ENCODE measurements at places on chromosomes 6 and 20.
A peak's percentile ranks its signal among the peaks of the same experiment; 100 is the strongest.

DNA sequence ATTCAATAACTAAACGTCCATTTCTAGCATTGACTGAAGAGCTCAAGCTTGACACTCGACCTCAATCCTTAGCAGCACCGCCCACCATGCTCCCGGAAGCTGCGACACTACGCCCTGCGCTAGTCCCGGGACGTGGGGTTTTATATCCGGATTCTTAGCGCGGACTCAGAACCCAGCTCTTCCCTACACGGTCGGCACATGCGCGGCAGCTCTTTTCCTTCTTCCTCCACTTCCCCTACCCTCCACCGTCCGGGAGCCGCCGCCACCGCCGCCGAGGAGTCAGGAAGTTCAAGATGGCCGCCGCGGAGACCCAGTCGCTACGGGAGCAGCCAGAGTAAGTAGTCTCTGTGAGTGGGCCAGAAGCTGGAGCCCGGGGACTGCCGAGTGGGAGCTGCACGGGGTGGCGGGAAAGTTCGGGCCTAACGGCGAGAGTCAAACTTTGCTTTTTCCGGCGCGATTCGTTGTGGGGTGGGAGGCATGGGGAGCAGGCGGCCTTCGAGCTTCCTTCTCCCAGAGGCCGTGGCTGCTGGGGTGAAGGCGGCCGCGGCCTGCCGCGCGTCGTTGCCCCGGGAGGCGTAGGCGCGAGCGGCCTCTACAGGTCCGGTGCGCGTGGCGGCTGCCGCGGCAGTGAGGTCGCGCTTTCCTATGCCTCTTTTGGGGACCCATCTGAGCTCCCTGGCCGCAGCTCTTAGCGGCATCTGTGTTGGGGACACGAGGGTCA, 57.6 kb downstream of the FAM217A start:
- peak; percentile 97 for DNase-seq

DNA sequence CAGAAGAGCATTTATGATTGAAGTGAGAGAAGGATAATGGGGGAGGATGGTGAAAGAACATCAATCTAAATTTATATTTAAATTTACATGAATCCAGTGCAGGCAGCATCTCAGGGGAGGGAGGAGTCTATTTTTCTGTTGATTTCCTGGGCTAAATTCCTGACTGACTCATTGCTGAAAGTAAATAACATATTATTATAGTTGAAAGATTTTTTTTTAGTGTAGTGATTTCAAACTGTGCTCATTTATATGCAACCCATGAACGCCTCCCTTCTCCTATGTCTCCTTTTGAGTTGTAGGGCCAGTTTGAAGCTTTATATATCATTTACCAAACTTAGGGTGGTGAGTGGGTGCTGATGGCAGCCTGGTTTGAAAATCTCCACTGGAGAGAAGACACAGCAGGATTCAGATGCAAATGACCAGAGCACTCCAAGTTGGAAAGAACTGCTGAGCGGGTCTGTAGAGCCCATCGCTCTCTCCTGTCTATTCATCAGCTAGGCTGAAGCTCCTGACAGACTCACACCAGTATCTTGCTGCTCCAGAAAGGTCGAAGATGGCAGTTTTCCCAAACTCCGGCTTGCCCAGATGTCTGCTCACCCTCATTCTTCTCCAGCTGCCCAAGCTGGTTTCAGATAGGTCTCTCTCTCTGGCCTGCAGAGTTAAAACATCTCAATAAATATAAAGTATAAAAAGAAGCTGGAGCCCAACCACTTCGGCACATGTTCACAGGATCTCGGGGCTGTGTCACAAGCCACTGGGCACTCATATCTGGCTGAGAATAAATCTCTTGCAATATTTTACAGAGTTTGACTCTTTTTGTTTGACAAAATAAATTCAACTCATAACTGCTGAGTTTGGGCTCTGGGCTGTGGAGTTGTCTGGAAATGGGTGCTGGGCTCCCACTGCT, 18.3 kb downstream of the BTN2A1 start:
- DNase-seq, result no peak

DNA sequence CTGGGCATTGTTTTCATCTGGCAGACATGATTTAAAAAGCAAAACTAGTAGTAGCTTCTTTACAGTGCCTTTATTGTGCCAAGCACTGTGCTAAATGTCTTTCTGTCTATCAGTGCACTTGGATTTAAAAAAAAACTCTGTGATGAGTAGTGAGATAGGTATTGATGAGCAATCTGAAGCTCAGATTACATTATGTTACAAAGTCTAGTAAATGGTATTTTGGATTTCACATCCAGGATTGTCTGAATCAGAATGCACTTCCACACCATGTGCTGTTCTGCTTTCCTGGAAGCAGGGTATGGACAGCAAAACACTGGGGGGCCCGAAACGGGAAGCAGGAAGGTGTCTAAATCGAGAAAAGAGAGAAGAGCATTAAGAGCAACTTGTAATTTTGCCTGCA, 103.4 kb upstream of the CCN2 start:
- no peak for DNase-seq

GRCh38 chr20:62321521-62321948, 18.7 kb downstream of the ADRM1 start:
- DNase-seq, result no peak

DNA sequence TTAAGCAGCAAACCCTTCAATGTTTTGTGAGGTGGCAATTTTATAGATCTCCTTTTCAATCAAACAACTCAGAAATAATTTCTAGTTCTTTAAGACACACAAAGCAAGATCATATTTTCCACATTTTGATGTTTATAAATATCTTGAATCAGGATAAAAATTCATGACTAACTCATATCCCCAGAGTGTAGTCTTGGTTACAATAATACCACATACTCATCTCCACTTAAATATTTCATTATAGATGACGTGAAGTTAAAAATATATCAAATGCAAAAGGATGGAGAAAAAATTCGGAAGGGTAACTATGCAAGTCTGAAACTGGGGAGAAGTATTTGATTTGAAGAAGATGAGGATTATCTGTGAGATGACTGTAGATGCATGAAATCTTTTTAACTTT, 59.8 kb upstream of the HIVEP1 start:
- DNase-seq, result no peak

DNA sequence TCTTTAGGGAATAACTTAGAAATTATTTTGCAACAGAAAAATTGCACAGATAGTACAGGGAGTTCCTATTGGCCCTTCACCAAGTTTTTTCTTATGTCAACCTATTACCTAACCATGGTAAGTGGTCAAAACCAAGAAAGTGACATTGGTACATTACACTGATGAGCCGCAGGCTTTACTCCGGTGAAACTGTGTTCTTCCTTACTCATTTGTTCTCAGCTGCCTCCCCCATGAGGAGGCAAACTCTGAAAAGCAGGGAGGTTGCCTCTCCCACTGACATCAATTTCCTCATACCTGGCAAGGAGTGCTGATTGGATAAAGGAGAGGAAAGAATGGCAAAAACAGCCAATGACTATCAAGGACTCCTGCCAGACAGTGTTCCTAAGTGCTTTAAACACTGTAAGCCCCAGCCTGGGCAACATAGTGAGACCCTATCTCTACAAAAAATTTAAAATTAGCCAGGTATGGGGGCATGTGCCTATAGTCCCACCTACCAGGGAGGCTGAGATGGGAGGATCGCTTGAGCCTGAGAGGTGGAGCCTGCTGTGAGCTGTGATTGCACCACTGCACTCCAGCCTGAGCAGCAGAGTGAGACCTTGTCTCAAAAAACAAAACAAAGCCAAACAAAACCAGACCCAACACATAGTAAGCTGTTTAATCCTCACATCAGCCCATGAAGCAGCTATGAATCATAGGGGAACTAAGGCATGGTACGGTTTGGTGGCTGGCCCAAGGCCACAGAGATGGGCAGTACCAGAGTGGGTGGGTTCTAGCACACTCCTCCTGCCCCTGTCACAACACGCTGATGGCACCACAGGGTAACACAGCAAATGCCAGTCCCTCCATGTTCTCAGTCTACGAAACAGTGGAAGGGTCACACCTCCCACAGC, 24.7 kb downstream of the C20orf203 start:
- DNase-seq, result no peak

DNA sequence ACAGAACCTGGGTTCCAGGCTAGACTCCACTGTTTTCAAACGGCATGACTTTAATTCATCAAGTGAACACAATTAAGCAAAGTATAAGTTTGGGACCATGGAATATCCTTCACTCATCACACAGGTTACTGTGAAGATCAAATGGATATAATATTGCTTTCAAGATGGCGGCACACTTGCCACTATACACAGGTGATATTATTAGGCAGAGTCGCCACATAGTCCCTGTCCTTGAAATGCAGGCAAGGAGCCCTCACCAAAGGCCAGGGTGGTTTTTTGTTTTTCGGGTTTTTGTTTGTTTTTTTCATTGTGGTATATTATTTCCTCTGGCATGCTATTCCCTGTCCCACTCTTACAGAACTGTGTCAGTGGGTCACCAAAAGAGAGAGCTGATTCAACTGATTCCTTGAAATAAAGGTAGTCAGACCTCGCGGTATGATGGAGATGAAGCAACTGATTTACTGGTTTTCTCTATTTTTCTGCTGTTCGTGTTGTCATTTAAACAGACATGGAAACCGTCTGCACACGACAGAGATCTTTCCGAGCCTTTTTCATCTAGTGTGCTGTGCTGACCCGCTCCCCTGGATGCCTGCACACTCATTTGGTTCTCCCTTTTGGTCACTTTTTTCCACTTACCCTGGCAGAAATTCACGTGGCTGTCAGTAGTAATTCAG, 29.7 kb downstream of the MYB start:
- no peak for DNase-seq

DNA sequence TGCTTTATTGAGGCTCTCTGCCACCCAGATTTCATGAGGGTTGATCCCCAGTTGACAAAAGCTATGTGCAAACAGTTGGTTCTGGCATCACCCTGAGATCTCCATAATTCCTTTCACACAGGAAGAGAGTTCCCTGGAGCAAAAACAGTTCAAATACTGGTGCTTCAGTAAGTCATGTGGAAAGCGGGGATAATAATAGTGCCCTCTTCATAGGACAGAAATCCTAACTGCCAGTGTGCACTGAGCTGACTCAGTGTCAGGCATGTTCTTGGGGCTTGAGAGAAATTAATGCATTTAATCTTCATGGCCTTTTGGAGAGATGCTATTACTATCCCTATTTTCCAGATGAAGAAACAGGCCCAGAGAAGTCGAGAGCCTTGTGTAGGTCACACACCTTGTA, 7.9 kb upstream of the SLC52A3 start:
- DNase-seq, result no peak

GRCh38 chr6:17032590-17032987, 69.3 kb upstream of the STMND1 start:
- DNase-seq, result no peak

GRCh38 chr6:106098383-106099234, 12.5 kb downstream of the PRDM1 start:
- peak; percentile 62 for DNase-seq

- no peak for DNase-seq
These were observed 108.2 kb downstream of the THBS2 start for GRCh38 chr6:169145496-169145895.

DNA sequence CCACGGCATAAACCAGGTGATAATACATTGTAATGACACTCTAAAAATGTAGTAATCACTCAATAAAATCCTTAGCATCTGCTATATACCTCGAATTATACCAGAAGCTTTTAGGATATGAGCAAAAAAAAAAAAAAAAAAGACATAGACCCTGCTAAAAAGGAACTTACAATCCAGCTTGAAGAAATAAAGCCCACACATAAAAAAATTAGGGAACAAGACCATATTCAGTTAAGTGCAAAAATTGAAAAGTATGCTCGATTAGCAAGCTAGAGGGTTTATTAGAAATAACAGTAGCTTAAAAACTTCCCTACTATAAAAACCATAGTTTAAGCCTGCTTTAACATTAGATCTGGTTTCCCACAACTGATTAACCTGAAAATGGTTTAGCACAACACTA, 135.6 kb downstream of the GMPR start:
- no peak for DNase-seq

DNA sequence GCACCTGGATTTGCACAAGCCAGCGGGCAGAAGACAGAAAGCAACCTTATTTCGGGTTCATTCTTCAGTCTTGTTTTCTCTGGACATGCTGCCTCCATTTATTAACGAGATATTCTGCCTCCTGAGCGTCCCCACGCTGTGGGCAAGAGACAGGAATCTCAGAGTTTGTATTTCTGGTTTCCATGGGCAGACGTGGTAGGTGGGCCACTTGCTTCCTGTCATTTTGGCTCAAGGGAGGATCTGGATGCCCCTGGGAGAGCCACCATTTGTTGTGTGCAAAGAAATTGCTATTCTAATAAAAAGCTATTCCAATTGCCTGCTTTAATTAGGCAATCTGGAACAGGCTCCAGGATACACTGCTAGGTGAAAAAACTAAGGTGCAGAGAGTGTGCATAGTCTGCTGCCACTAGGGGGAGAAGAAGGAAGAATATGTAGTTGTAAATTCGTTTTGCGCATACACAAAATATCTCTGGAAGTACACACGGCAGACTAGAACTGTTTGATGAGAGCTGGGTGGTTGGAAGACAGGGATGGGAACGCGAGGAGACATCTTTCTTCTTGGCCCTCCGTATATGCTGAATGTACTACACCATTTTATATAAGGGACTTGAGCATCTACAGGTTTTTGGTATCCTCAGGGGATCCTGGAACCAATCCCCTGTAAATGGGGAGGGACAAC, 30.1 kb upstream of the SLC16A10 start:
- peak; percentile 39 for DNase-seq

GRCh38 chr6:6515691-6516607, 72.6 kb upstream of the LY86 start:
- no peak for DNase-seq

- no peak for DNase-seq
These were observed 10.7 kb downstream of the ENPP5 start for GRCh38 chr6:46160102-46160501.

GRCh38 chr6:140202964-140203515, 828.6 kb upstream of the CITED2 start:
- DNase-seq, result no peak

GRCh38 chr6:170032706-170033309, 258.1 kb downstream of the DLL1 start:
- DNase-seq, result no peak

GRCh38 chr6:10429638-10430427, 15.0 kb upstream of the TFAP2A start:
- DNase-seq, result peak; percentile 46

GRCh38 chr6:121439926-121440325, 4.5 kb downstream of the GJA1 start:
- DNase-seq, result no peak

DNA sequence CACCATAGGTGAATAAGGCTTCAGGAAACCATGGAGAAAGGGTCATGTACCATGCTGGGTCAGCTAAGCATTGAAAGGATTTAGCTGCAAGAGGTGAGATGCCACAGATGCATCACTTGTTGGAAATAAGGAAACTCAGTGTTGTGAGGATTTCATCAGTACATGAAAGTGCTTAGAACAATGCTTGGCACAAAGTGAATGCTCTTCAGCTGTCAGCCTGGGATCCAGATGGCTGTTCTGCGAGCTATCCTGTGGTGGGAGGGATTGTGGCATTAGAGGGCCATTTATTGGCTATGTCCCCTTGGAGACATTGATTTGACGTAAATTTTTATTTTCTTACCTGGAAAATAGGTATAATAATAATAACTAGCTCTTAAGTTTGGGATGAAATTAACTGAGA, 53.0 kb downstream of the ELOVL2 start:
- no peak for DNase-seq

DNA sequence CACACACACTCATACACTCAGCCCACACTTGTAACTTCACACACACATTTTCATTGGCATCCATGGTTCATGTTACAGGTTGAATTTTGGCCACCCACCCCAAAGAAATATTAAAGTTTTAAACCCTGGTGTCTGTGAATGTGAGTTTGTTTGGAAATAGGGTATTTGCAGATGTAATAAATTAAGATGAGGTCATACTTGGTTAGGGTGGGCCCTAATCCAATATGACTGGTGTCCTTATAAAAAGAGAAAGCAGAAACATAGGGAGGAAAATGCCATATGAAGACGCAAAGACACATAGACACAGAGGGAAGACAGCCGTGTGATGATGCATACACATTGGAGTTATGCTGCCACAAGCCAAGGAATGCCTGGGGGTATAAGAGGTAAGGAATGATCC, 39.7 kb upstream of the HDDC2 start:
- DNase-seq, result no peak
